Neural crest cell (in vitro differentiated cells): ENCODE measurements at places on chromosomes 5 and 9.

GRCh38 chr5:12204761-12205160 lies 300.5 kb upstream of the CTNND2 start:
- no peak for DNase-seq

- no peak for DNase-seq
These were observed 105.1 kb upstream of the CTSL start for GRCh38 chr9:87620731-87621322.

GRCh38 chr9:21081999-21082398 lies 4.3 kb upstream of the IFNB1 start:
- DNase-seq = no peak

DNA sequence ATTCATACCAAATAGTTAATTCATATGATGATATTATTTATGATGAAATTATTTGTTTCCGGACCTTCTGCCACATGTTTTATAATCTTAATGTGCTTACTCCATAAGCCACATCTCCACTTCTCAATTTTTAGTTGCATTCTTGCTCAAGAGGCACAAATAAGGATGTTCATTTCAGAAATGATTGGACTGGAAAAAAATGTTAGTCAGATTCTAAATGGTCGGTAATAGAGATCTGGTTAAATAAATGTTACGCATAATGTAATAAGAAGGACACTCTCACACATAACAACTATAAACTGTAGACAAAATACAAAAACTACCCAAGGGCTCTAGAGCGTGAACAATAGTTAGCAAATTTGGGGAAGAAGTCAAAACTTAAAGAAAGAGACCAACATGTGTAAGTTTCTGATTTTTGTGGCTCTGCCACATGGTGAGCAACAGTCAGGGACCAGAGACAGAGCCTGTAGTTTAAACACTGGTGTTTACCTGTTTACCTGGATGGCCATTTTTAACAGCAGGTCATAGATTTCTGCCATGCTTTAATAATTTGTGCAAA lies 554.3 kb upstream of the CLINT1 start:
- no peak for DNase-seq

DNA sequence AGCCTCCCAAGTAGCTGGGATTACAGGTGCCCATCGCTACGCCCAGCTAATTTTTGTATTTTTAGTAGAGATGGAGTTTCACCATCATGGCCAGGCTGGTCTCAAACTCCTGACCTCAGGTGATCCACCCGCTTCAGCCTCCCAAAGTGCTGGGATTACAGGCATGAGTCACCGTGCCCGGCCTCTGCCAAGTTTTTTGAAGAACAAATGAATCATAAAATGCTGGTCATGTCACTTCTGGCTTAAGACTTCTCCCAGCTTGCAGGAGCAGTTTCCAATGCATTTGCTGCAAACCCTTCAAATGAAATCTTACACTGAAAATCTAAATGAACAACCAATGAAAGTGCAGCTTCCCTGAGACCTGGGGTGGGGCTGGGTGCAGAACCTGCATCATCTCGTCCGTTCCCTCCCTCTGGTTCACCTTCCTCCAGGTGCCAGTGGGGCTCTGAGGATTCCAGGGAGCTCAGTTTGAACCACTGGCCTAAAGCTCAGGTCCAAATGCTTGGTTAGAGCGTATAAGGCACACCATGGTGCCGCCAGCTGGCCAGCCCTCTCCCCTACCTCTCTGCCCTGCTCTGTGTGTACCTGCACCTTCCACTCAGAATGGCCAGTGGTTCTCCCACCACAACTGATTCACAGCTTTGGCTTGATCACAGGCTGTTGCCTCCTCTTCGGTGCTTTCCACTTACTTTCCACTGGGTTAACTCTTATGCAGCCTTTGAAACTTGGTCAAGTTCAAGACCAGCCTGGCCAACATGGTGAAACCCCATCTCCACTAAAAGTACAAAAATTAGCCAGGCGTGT lies 39.8 kb upstream of the FUBP3 start:
- DNase-seq = no peak

GRCh38 chr5:130289132-130290088 lies 385.1 kb downstream of the CHSY3 start:
- DNase-seq = no peak

GRCh38 chr5:140018096-140018481 lies 25.0 kb downstream of the NRG2 start:
- DNase-seq = no peak

- DNase-seq = no peak
These were observed 79.0 kb upstream of the PTCH1 start for GRCh38 chr9:95595721-95596295.

DNA sequence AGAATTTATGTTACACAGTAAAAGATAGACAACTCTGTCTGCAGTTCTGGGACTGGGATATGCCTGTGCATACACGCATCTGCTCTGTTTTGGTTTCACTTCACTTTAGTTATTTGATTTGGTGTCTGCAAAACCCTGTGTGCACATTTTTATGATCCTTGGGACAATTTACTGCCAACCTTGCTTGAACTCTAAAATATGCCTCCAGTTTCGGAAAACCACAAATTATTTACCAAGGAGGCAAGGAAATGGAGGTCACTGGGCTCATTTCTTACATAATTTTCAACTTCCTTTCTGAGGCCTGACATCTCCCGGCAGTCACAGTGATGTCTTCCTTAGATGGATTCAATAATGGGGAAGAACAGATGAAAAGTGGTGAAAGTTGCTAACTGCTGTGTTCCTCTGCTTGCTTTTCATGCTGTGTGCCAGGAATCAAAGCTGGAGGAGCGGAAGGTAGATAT lies 61.2 kb upstream of the TAF11L2 start:
- no peak for DNase-seq

GRCh38 chr5:15431923-15432322 lies 68.1 kb upstream of the FBXL7 start:
- no peak for DNase-seq

GRCh38 chr9:73081979-73082657 lies 69.5 kb upstream of the ANXA1 start:
- DNase-seq = no peak

GRCh38 chr5:76385540-76385939 lies 17.5 kb upstream of the IQGAP2 start:
- DNase-seq = no peak

- no peak for DNase-seq
These were observed 3.3 kb downstream of the REEP5 start for GRCh38 chr5:112918679-112919078.

DNA sequence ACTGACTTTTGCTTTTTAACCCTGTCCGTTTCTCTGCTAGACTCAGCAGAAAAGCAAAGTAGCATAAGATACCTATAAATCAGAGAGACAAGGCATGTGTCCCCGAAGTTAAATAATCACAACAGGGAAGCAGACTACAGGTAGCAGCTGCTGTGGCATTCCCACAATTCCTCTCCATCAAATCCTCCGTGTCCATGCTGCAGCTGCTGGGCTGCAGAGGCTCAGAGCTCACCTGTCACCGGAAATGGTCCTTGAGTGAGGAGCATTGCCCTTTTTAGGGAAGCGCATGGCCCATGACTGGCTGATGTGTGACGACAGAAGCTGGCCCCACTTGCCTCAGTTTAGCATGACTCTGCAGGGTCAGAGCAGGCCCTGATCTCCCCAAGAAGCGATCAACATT lies 125.0 kb downstream of the MSX2 start:
- no peak for DNase-seq

- DNase-seq = no peak
These were observed 478.8 kb downstream of the CETN3 start for GRCh38 chr5:89930591-89931392.

DNA sequence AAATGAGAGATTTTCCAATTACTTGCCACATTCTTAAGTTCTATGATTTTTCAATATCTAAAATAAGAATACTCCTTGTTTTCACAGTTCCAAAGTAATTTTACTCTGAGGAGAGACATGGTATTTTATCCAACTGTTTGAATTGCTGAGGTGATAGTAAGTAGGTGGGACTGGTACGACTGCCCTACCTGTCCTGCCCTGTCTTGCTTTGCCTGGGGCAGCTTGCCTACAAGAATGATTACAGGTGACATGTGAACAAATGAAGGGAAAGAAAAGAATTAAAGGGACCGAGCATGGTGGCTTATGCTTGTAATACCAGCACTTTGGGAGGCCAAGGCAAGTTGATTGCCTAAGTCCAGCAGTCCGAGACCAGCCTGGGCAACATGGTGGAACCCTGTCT lies 41.6 kb upstream of the HMGCS1 start:
- DNase-seq = no peak

- DNase-seq = no peak
These were observed 545.8 kb downstream of the EBF1 start for GRCh38 chr5:158553962-158554336.

DNA sequence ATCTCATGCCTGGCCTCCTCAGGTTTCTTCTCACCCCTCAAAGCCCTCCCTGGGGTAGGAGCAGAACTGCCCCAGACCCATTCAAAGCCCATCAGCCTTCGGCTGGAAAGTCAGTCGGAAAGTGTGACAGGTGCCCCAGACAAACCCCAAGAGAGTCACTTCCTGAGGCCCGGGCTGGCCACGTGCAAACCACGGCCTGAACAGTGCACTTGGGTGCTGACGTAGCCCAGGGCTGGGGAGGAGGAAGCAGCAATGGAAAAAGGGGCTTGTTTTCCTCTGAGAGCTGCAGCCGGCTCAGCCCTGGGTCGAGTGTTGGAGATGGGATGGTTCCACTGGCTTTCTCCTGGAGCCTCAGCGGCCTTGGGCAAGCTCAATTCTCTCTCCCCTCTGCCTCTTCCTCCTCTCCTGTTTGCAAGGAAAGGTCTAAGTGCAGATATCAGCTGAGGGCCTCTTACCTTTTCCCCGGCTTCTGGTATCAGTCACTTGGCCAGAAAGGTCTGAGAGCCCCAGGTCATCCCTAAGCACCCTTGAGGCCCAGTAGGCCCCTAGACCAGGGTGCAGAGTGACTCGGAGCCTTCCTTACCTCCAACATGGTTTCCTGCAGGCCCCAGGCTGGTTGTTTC lies 5.9 kb upstream of the EGR1 start:
- DNase-seq = no peak

GRCh38 chr9:83933790-83934189 lies 12.6 kb upstream of the KIF27 start:
- no peak for DNase-seq

DNA sequence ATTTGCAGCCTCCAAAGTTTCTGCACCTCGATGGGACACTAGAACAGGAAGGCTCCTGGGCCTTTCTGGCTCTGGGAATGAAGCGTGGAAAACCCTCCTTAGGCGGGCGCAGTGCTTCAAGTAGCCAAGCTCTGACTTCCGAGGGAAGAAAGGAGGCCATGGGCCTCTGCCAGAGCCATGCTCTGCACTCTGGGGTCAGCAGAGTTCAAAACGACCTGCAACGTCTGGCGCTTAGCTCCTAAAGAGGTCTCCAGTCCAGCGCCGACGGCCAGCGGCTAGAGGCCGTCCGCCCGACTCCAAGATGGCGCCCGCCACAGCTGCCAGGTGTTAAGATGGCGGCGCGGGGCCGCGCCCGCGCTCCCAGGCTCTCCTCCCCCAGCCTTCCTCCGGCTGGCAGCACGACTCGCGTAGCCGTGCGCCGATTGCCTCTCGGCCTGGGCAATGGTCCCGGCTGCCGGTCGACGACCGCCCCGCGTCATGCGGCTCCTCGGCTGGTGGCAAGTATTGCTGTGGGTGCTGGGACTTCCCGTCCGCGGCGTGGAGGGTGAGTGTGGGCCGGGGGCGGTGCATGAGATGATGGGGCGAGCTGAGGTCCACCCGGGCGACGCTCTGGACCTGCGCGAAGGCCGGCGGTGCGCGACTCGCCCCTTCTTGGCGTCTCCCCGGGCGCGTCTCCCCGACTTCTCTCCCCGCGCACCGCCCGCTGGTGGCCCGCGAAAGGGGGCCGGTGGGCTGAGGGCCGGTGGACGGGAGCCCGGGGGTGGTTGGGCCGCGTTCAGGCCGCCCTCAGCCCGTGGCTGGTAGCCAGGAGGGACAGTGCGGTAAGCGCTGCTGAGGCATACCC lies at the start of gene TXNDC15:
TXNDC15 (plus strand) TSS at position 385 of the 844 bp plus-strand sequence; CDS start at position 442, 57 bp downstream.
- peak; percentile 77 for DNase-seq

DNA sequence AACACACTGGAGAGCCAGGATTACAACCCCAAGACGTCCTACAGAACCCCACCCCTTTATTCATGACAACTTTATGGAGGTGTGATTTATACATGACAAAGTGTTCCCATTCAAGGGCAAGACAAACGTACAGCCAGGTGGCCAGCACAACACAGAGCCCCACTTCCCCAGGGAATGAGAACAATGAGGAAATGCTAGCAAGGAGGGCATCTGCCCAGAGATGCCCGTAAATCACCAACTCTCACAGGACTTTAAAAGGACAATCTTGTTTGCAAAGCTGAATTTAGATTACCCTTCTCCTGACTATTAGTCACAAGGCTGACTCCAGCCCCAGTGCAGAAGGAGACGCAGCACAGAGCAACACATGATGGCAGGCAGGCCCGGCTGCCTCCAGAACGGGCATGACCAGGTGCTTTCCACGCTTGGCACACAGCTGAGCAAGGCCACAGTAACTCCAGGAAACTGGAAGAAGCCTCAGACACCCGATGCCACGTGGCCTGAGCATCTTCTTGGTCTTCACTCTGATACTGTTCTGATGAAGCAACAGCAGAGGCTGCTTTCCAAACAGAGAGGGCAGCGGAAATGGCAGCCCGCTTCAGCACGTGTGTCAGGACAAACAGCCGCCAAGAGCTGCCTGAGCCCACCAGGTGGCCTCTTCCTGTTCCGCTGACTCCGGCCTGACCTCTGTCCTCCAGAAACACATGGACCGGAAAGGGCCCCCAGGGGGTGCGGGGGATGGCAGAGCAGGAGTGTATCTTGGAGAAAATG lies 51.4 kb downstream of the ROR2 start:
- no peak for DNase-seq

GRCh38 chr5:168128111-168128510 lies 163.3 kb upstream of the WWC1 start:
- DNase-seq = no peak

DNA sequence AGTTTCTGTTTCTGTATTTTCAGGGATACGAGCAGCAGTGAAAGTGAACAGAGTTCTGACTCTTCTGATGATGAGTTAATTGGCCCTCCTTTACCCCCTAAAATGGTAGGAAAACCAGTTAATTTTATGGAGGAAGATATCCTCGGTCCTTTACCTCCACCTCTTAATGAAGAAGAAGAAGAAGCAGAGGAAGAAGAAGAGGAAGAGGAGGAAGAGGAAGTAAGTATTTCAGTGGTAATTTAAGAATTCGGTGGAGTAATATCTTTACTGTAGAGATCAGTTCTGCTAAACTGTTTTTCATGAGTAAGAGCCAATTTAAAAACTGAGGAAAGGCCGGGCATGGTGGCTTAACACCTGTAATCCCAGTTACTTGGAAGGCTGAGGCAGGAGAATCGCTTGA lies 17.2 kb downstream of the WDR70 start:
- DNase-seq = no peak
